Hippocampal formation (tissue), 2 donors: ENCODE measurements at places on chromosomes 12 and 14.
A peak's percentile ranks its signal among the peaks of the same experiment; 100 is the strongest.

DNA sequence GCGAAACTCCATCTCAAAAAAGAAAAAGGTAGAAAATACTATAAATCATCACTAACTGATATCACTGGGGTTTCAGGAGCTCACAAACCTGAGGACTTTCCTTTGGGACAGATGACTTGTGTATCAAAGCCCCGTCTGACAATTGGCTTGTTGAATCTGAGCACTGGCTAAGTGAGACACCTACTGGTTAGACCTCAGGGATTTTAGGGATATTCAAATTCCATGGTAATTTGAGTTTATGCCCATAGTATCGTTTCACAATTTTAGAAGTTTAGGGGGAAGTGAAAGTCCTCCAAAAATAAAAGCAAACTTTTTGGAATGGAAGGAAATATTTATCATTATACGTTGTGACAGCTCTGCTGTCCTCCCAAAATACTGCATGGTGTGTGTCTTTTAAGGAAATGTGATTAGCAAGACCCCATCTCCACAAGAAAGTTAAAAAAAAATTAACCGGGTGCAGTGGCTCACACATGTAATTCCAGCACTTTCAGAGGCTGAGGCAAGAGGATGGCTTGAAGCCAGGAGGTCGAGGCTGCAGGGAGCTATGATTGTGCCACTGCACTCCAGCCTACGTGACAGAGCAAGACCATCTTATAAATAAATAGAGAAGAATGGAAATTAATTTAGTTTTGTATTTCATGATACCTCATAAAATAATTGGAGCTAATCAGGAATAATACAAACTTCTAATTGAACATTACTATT lies 49.2 kb downstream of the FBXL14 start:
- DNase-seq = peak; percentile 1

- DNase-seq = no peak
Observed at GRCh38 chr12:107399046-107399445, 286.6 kb upstream of the PWP1 start.

DNA sequence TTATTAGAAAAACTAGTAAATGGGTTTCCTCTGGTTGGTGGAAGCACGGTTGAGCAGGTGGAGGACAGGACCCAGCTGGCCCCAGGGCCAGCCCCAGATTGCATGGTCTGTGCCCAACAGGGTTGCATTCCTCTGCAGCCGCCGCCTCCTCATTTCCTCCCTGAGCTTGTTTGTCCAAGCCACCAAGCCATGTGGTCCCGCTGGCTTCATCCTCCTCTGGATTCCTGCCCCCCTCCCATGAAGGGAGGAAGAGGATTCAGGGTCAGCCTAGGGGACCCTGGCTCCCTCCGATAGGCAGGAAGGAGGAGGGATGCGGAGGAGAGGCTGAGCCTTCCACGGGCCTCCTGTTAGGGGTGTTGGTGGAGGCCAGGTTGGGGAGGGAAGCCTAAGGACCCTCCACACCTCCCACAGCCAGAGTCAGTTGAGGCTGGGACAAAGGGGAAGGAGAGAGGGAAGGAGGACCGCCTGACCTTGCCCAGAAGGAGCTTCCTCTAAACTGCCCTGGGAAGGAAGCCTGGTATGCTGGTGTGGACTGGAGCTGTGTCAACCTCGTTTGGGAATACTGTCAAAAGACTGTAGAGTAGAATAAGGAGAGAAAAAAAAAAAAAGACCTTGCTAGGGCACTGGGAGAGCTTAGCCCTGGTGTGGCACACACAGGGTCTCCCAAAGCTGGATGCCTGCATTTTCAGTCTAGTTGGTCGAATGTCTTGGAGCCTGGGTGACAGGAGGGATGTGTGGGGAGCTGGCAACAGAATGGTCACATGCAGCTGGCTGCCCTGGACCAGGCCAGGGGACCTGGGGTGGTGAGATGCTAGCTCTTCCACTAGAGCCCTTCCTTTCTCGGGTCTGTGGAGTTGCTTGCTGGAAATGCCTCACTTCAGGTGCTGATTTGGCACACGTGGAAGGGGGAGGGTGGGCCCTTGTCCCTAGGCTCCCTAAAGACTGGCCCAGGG lies 42.4 kb downstream of the PLEKHG3 start:
- peak; percentile 18 for DNase-seq

DNA sequence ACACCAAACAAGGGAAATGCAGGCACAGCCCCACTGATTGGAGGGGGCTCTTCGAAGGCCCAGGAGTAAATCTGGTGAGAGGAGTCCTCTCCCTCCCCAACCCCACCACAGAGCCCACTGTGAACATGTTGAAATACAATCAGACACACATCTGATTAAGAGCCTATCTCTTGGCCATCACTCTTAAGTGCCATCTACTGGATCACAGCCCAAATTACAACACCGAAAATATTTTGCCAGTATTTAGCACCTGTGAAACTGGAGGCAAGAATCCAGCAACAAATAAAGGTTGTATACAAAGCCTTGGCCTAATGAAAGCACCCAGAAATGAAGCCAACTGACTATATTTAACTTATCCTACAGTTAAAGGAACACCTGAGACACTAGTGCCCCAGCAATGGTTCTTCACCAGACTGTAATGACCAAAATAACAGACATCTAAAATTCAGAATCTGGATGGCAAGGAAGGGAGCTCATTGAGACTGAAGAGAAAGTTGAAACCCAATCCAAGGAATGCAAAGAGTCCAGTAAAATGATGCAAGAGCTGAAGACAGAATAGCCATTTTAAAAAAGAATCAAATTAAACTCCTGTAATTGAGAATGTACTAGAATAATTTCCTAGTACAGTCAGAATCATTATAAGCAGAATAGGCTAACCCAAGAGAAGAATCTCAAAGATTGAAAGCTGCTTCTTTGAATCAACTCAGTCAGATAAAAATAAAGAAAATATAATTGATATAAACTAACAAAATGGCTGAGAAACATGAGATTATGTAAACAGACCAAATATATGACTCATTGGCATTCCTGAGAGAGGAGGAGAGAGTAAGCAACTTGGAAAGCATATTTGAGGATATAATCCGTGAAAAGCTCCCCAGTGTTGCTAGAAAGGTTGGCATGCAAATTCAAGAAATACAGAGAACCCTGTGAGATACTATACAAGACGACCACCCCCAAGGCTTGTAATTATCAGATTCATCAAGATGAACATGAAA lies 1117.0 kb downstream of the FLRT2 start:
- DNase-seq = no peak
